Stimulated activated CD8-positive, alpha-beta memory T cell treated with anti-CD3 and anti-CD28 coated beads, Interleukin-4, amount 100 ng/mL, for 24 hours (primary cell): ENCODE measurements at places on chromosomes 12 and 14.

GRCh38 chr12:546920-547845, 87.4 kb downstream of the B4GALNT3 start:
- peak; percentile 53 for DNase-seq

GRCh38 chr12:14960548-14961465, 594 bp downstream of the ARHGDIB start:
- DNase-seq = no peak

- DNase-seq = no peak
Measured at GRCh38 chr12:107530701-107531100, 154.9 kb upstream of the PWP1 start.

- DNase-seq = peak; percentile 91
Measured at GRCh38 chr14:49633640-49634546, 1.2 kb downstream of the DNAAF2 start.

DNA sequence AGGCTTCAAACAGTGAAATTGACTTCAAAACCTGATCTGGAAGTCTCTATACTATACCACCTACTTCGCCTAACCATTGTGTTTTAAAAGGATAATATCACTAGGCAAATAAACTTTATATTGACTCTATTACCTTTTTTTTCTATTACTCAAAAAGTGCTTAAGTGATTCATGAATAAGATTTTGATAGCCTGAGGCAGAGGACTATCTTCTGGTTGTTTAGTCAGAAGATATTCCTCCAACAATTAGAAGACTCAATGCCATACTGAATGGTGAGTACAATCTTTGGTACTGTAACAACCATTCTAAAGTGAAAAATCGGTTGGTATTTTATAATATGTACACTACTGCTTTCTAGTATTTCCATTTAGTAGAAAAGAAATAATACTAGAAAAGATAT, 22.8 kb downstream of the SLC6A15 start:
- no peak for DNase-seq

DNA sequence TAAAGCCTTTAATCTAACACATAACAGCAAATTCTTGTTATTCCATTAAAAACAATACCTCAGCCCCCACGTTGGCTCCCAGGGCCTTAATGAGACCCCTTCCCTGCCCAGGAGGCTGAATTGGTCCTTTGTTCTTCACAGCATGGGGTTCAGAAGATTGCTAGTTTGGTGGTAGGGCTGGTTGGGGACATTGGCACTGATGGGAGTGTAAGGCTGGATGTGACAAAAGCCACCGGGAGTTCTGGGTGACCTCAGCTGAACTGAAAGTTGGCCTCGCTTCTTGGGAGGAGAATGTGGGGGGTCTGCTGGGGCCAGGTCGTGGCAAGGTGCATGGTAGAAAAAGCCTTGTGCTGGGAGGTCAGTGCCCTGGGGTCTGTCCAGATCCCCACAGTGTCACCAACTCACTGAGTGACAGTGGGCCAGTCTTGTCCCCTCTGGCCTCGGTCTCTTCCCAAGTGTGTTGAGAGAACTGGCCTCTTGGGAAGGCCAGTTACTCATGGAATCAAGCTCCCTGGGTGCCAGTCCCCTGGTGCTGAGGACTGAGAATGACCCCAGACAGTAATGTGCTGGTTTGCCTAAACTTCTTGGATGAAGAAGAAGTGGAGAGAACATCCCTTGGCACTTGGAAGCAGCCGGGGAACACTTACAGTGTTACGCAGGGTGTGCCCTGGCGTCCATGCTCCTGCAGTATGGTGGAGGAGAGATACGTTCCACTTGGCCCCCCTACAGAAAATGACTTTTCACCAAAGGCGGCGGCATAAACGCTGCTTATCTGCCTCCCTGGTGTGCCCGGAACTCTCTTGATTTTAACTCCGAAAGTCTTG, 283.7 kb upstream of the RTL1 start:
- DNase-seq = no peak

- DNase-seq = no peak
Measured at GRCh38 chr14:87257421-87257820, 735.6 kb downstream of the GALC start.

DNA sequence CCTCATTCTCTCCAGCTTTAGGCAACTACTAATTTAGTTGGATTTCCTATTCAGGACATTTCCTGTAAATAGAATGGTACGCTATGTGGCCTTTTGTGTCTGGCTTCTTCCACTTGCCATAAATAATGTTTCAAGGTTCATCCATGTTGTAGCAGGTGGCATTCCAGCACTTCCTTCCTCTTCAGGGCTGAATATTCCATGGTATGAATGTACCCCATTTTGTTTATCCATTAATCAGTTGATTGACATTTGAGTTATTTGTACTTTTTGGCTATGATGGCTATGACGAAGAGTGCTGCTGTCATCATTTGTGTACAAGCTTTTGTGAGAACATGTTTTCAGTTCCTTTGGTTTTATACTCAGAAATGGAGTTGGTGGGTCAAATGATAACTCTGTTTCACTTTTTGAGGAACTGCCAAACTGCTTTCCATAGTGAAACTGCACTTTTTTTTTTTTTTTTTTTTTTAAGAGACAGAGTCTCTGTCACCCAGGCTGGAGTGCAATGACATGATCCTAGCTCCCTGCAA, 6.5 kb upstream of the CDK2AP1 start:
- no peak for DNase-seq

DNA sequence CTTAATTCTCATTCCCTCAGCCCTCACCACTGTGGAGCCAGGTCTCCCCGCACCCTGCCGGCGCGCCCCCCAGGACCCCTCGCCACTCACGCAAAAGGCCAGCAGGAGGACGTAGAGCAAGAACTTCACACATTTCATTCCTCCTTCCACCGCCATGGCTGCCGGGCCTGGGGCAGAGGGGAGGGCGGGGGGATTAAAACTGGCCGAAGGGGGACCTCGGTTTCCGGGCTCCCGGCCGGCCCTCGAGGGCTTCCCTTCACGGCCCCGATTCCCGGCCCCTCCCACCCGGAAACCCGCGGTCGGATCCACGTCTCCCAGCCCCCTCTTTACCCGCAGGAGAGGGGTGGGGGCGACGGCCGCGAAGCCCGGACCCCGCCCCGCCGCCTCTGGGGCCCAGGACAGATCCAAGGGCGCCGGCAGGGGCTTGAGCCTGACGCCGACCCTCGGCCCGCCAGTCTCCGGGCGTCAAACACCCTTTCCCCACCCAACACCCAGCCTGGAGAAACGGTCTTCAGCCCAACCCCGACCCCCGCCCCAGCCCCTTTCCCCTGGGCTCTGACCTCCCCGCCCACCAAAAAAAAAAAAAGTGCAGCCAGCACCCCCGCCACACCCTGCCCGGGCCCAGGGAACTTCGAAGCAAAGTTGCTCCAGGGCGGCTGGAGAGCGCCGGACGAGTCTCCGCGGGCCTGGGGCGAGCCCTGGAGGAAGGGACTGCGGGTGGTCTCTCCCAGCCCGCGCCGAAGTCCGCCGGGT, 447 bp downstream of the CD63 start:
- DNase-seq = no peak

- DNase-seq = no peak
Measured at GRCh38 chr12:10409392-10409791, at the start of gene KLRC4. Gene KLRC4, minus strand, starts transcription at chr12:10409757. Its CDS starts 182 bp downstream, at chr12:10409575.

GRCh38 chr12:122888232-122888752, 7.6 kb downstream of the VPS37B start:
- no peak for DNase-seq

GRCh38 chr12:5088586-5089264, 45.0 kb downstream of the KCNA5 start:
- no peak for DNase-seq

GRCh38 chr14:86787717-86788116, 1205.3 kb downstream of the GALC start:
- DNase-seq = no peak

GRCh38 chr12:70110085-70110484, 133.1 kb upstream of the CNOT2 start:
- no peak for DNase-seq

DNA sequence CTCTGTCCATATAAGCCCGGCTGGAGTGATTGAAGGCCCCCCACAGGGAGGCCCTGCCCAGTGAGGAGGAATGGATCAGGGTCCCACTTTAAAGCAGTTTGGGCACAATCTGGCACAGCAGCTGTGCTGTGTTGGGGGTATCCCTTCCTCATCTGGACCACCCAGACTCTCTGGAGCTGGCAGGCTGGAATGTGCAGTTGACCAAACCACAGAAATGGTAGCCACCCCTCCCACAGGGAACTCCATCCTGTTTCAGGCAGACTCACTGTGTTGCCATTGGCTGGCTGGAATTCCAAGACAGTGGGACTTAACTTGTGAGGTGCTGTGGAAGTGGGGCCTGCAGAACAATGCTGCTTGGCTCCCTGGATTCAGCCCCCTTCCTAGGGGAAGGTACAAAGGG, 53.5 kb upstream of the YARS2 start:
- DNase-seq = no peak

GRCh38 chr14:73833034-73833433, 18.6 kb upstream of the PTGR2 start:
- no peak for DNase-seq

DNA sequence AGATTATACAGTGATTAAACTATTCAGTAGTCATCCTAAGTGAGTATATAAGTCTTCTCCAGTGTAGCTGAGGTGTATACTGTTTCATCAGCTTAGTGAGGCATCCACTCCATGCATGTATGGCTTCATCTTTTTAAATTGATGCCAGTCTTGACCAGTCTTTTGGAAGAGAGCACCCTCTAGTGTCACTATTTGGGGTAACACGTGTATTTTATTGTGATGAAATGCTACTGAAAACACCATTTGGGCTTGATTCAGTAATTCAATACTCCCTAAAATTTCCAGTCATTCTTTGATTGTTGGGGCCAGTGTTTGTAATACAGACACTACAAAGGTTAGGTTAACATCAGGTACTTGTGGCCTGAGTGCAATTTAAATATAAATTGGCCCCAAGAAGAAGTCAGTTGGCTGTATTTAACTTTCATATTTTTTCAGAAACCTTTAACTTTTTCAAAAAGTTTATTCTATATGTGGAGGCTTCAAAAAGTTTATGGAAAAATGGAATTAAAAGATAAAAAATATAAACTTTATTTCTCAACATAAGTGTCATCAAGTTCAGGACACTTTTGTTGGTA, 35.3 kb downstream of the MIPOL1 start:
- DNase-seq = no peak

DNA sequence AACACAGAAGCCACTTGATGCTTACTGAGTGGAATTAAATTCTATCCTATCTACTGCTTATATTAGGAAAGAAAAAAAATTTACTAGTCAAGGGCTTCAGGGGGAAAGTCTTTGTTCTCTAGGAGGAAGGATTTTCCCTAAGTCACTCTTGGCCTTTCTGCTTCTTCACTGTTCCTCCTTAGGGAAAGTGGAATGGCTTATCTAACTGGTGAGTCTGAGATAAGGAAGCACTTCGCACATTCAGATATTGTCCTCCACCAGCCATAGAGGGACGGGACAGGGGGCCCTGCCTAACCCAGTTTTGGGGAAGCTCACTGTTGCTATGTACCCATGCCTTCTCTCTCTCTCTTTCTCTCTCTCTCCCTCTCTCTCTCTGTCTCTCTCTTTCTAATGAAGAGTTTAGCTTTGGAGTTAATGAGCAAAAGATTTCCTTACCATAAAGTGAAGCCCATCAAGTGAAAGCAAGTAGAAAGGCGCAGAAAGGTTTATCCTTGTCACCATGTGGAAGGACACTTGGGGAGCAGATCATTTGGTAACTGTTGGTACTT, 450.6 kb downstream of the ZFP36L1 start:
- DNase-seq = no peak
